ENCODE measurements at places on chromosomes 7 and 10.

GRCh38 chr10:60951272-60951724 lies 7.3 kb upstream of the RHOBTB1 start:
- no peak overlapping the region for H3K4me3 ChIP-seq
- no peak for DNase-seq
- no peaks in the 10 kb centered on the region for H3K4me1 ChIP-seq
- H3K27me3 ChIP-seq: no peaks in the 10 kb centered on the region
- H3K36me3 ChIP-seq: no peaks in the 10 kb centered on the region

- H3K4me1 ChIP-seq: peaks cover 40% of the 10 kb centered on the region
- H3K36me3 ChIP-seq: no peaks in the 10 kb centered on the region
- H3K27me3 ChIP-seq: no peaks in the 10 kb centered on the region
Measured at GRCh38 chr10:63236113-63236935, 103.2 kb downstream of the NRBF2 start.

DNA sequence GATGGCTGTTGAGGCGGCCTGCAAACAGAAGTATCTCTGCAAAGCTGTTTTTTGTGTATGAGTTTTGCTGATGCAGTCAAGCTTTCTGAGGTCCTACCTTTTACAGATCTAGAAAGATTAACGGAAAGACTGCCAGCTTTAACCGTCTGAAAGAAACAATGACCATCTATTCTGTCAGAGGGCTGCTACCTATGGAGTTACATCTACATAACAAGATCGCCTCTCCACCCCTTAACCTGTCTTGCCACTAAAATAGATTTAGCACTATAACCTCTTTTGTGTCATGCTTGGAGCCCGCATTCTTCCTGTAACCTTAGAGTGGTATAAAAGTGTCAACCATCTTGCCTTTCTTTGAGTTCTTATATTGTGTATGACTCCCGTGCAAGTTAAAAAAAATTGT lies 291.2 kb downstream of the POM121L12 start:
- no peak for DNase-seq
- H3K4me1 ChIP-seq: no peaks in the 10 kb centered on the region
- no peak overlapping the region for H3K27ac ChIP-seq
- H3K27me3 ChIP-seq: no peaks in the 10 kb centered on the region

DNA sequence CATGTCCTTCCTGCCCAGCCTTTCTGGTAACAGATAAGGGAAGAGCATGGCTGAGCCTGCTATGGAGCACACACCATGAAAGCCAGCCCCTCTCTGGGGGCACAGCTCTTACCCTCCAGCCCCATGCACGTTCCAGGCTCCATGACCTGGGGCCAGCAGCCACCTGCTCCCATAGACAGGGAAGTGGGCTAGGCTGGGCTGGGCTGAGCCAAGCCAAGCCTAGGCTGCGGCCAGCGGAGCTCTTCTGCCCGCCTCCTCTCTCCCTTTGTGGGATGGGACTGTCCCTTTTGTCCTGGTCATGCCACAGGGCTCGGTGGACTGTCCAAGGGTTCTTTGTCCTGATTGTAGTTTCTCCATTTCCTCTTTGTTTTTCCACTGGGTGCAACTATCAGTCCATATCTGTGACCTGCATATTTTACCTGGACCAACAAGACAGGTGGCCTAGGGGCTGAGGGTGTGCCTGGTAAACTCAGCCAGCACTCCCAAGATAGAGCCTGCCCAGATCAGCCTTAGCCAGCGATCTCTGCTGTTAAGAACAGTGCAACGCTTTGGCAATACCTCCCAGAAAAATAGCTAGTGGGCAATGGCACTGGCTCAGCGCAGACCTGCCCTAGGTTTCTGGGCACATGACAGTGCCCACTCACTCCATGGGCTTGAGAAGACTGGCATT lies 97.2 kb upstream of the BTBD16 start:
- no peak overlapping the region for H3K4me3 ChIP-seq
- no peak overlapping the region for H3K27ac ChIP-seq
- H3K27me3 ChIP-seq: peaks cover 4% of the 10 kb centered on the region
- no peaks in the 10 kb centered on the region for H3K4me1 ChIP-seq

GRCh38 chr10:54833029-54833428 lies 32.0 kb upstream of the PCDH15 start:
- no peak overlapping the region for H3K4me3 ChIP-seq
- no peak overlapping the region for H3K27ac ChIP-seq
- no peaks in the 10 kb centered on the region for H3K36me3 ChIP-seq
- no peaks in the 10 kb centered on the region for H3K4me1 ChIP-seq

- no peak overlapping the region for H3K27ac ChIP-seq
- DNase-seq: no peak
- H3K4me3 ChIP-seq: no peak overlapping the region
- H3K27me3 ChIP-seq: peaks cover 16% of the 10 kb centered on the region
- no peaks in the 10 kb centered on the region for H3K4me1 ChIP-seq
- no peaks in the 10 kb centered on the region for H3K36me3 ChIP-seq
Measured at GRCh38 chr10:78702186-78702585, 366.6 kb upstream of the ZMIZ1 start.

DNA sequence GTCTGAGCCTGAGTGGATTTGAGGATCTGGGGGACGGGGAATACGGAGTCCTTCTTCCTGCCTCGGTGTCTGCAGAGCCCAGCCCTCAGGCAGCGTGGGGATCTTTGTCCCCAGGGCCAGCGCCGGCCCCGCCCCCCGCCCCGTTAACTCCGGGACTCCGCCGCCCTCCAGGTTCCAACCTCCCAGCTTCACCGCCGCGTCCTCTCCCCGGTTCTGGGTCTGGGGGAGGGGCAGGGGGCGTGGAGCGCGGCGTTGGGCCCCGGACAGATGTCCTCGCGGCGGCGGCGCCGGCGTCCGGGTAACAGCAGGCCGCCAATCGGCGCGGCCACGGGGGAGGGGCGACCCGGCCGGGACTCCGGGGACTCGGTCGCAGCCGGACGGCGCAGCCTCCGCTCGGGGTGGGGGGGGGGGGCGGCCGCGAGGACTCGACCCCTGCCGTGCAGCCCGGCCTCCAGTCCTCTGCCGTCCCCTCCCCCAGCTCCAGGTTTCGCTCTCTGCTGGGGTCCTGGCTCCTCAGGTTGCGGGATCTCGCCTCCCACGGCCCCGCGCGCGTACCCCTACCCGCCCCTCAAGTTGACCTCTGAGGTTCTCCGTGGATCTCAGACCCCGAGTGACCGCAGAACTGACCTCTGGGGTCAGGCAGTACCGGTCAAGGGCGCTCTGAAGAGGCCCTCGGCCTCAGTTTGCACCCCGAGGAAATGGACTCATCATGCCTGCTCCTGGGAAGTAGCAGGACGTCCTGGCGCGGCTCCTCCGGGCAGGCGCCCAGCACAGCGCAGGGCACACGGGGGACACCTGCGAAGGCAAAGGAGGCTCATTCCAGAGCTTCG lies 2.3 kb upstream of the ELFN1 start:
- H3K27me3 ChIP-seq: peaks cover 21% of the 10 kb centered on the region
- H3K27ac ChIP-seq: no peak overlapping the region
- peaks cover 44% of the 10 kb centered on the region for H3K4me1 ChIP-seq
- no peak for DNase-seq

GRCh38 chr7:80593869-80594586 lies 44.4 kb upstream of the CD36 start:
- H3K27ac ChIP-seq: no peak overlapping the region
- H3K4me3 ChIP-seq: no peak overlapping the region
- DNase-seq: no peak

GRCh38 chr10:52256832-52257691 lies 57.0 kb upstream of the DKK1 start:
- no peaks in the 10 kb centered on the region for H3K36me3 ChIP-seq
- no peaks in the 10 kb centered on the region for H3K27me3 ChIP-seq
- no peaks in the 10 kb centered on the region for H3K4me1 ChIP-seq
- H3K4me3 ChIP-seq: no peak overlapping the region
- no peak overlapping the region for H3K27ac ChIP-seq
- no peak for DNase-seq

DNA sequence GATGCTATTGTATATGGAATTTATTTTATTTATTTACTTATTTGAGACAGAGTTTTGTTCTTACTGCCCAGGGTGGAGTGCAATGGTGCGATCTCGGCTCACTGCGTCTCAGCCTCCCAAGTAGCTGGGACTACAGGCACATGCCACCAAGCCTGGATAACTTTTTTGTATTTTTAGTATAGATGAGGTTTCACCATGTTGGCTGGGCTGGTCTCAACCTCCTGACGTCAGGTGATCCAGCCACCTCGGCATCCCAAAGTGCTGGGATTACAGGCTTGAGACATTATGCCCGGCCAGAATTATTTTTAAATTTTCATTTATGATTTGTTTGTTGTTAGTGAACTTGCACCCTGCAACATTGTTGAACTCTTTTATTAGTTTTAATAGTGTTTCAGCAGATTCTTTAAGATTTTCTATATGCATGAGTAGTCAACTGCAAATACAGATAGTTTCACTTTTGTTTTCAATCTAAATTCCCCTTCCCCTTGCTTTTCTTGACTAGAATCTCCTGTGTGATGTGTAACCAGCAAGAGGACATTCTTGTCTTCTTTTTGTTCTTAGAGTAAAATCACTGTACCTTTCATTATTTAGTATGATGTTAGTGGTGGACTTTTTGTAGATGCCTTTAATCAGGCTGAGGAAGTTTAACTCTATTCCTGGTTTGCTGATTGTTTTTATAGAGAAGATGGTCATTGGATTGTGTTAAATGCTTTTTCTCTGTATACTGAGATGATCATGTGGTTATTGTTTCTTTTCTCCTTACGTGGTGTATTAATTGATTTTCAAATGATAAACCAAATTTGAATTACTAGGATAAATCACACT lies 27.8 kb downstream of the ZNF33A start:
- H3K36me3 ChIP-seq: peaks cover 40% of the 10 kb centered on the region
- H3K27me3 ChIP-seq: no peaks in the 10 kb centered on the region
- H3K27ac ChIP-seq: peak overlapping the region; percentile 94
- peaks cover 37% of the 10 kb centered on the region for H3K4me1 ChIP-seq
- DNase-seq: peak; percentile 47
- peak overlapping the region; percentile 53 for H3K4me3 ChIP-seq

DNA sequence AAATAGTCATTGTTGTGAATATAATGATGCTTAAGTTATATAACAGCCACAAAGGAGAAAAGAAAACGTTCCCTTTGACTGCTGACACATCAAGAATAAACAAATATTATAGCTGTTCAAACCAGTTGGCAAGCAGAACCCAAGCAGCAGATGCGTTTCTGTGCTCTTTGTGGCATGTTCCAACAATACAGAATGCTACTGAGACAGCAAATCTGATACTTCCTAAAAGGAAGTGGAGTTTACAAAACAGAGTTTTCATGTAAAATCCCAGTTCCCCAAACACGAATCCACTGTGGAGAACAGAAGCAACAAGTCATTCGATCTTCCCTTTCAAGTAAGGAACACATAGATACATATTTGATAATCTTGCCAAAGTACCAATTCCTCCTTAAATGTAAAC lies 170.9 kb upstream of the ASAH2 start:
- H3K27me3 ChIP-seq: no peaks in the 10 kb centered on the region
- H3K27ac ChIP-seq: no peak overlapping the region
- H3K36me3 ChIP-seq: no peaks in the 10 kb centered on the region
- H3K4me3 ChIP-seq: no peak overlapping the region

All from DND-41 (cell line).